Glutamatergic neuron (in vitro differentiated cells): ENCODE measurements at places on chromosomes 7 and 10. TPM values are rescaled to one million over a fixed set of nuclear protein-coding genes. Genes with fewer than 3 reads are reported as not detected.

GRCh38 chr10:22427890-22428571 is 82.7 kb downstream of the SPAG6 start:
- no peaks in the 10 kb centered on the region for H3K27me3 ChIP-seq
- H3K4me1 ChIP-seq: peaks cover 9% of the 10 kb centered on the region
- H3K27ac ChIP-seq: no peak overlapping the region
- no peak for DNase-seq
- no peak overlapping the region for H3K4me3 ChIP-seq

Gene C10orf88
- 14.0 TPM for total RNA-seq

Gene GPR37
- total RNA-seq: 6.3 TPM

DNA sequence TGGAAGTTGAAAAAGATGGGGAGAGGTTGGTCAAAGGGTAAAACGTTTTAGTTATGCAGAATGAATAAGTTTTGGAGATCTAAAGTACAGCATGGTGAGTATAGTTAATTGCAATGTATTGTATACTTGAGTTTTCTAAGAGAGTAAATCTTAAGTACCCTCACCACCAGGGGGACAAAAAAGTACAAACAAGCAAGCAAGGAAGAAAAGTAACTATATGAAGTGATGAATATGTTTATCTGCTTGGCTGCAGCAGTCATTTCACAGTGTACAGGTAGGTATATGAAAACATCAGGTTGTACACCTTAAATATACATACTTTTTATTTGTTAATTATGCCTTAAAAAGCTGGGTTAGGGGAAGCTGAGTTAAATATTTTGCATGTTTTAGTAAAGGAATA is 157.3 kb downstream of the PCLO start:
- no peaks in the 10 kb centered on the region for H3K4me1 ChIP-seq
- H3K27me3 ChIP-seq: no peaks in the 10 kb centered on the region

Gene HOXA5
- total RNA-seq: not detected

Gene OR2A42
- not detected for total RNA-seq

- no peaks in the 10 kb centered on the region for H3K36me3 ChIP-seq
- H3K27me3 ChIP-seq: no peaks in the 10 kb centered on the region
- H3K27ac ChIP-seq: no peak overlapping the region
- DNase-seq: peak; percentile 14
These were observed 222.2 kb downstream of the DNAJB6 start for GRCh38 chr7:157558875-157559595.

DNA sequence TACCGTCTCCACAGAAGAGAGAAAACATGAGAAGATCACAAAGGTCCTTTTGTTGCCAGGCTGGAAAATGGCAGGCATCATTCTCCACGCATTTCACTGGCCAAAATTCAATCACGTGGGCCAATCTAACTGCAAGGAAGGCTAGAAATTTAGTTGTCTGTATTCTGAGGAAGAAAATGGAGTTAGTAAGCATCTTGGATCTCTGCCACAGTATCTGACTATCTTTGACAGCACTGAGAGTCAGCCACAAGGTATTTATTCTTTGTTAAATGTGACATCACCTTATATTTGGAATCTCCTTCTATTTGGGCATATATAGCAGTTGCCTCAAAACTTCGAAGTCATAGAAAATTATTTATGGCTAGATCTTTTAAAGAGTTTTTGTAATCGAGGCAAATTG is 213.9 kb downstream of the NSUN6 start:
- DNase-seq: no peak
- no peak overlapping the region for H3K4me3 ChIP-seq
- H3K27ac ChIP-seq: no peak overlapping the region
- no peaks in the 10 kb centered on the region for H3K36me3 ChIP-seq
- no peaks in the 10 kb centered on the region for H3K4me1 ChIP-seq

DNA sequence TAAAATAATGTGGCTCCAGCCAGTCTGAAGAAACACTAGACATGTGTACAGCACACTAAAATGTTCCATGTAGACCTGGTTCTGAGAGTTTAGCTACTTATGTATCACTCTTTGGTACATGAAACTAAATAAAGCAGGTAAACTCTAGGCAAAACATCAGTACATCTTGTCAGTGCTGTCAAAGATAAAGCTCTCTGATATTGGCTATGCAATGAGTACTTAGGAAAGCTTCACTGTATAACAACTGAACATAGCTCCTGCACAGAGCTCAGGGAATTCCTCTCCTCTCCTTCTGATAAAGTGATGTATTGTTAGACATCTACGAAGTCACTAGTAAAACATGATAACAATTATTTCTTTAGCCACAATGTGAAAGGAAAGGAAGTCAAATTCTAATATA is 3.5 kb downstream of the LRRN3 start:
- no peak overlapping the region for H3K27ac ChIP-seq
- peak overlapping the region; percentile 12 for H3K4me3 ChIP-seq
- peaks cover 4% of the 10 kb centered on the region for H3K27me3 ChIP-seq

GRCh38 chr7:49228426-49229098 is 304.2 kb downstream of the CDC14C start:
- H3K36me3 ChIP-seq: no peaks in the 10 kb centered on the region
- no peak overlapping the region for H3K27ac ChIP-seq
- H3K4me1 ChIP-seq: no peaks in the 10 kb centered on the region
- DNase-seq: no peak
- no peaks in the 10 kb centered on the region for H3K27me3 ChIP-seq

- no peak for DNase-seq
- H3K27me3 ChIP-seq: peaks cover 6% of the 10 kb centered on the region
- no peak overlapping the region for H3K4me3 ChIP-seq
These were observed 155.7 kb downstream of the TCERG1L start for GRCh38 chr10:131155876-131156230.

Gene IL2RA
- not detected for total RNA-seq

DNA sequence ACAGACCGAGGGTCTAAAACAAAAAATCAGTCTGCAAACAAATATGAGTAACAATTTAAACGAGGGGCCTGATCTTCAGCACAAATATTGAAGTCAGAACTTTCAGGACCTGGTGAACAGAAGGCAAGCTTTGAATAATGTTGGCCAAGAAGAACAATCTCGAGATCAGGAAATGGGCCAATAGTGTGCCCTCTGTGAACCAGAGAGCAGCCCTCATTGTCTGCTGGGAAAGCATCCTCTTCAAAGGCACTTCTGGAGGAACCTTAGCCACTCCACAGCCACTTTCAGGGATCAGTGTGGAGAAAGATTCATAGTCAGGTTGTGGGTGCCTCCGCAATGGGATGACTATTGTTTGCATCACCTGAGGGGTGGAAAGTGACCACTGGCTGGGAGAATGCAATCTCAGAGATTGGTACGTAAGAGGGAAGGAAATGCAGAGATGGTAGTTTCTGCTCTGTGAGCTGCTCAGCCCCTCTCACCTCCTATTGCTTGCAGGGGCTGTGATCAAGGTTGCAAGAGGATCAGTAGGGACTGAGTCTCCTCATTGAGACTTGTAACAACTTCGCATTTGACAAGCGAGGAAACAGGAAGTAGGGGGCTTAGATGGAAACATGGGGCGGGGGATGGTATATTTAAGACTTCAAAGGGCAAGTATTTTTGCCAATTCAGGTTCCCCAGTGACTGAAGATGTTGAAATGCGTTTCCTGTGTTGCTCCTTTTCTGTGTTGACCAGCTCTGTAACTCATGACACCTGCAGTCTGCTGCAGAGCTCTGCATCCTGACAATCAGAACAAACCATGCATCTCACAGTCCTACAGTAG is 28.4 kb upstream of the IFRD1 start:
- H3K4me3 ChIP-seq: no peak overlapping the region
- H3K36me3 ChIP-seq: peaks cover 4% of the 10 kb centered on the region
- peaks cover 21% of the 10 kb centered on the region for H3K4me1 ChIP-seq
- H3K27ac ChIP-seq: peak overlapping the region; percentile 56
- DNase-seq: no peak

DNA sequence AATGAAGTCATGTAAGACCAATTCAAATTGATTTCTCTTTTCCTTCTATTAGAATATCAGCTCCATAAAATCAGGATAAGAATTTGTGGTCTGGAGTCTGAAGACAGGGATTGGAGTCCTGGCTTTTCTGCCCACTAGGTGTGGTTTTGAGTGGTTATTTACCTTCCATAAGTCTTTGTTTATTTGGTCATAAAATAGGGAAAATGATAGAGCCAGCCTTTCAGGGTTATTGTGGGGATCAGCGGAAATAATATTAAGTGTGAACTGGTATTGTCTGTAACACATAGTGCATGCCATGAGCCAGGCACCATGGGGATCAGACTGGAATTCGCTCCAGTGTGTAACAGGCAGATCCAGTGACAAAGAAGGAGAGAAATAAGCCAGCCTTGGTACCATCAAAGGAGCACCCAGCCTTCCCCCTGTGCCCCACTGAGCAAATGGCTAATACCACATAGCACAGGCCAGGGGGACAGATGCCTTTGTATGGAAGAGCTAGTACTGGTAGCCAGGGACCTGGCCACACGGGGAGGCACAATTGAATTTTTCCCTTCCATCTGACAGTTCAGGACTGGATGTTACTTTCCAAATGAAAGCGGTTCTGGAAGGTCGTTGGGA is 509.7 kb upstream of the PODXL start:
- H3K27me3 ChIP-seq: peaks cover 3% of the 10 kb centered on the region
- no peak overlapping the region for H3K27ac ChIP-seq
- H3K4me3 ChIP-seq: no peak overlapping the region
- peaks cover 31% of the 10 kb centered on the region for H3K4me1 ChIP-seq
- DNase-seq: no peak
- H3K36me3 ChIP-seq: peaks cover 5% of the 10 kb centered on the region

Gene GLCCI1
- 30.7 TPM for total RNA-seq

DNA sequence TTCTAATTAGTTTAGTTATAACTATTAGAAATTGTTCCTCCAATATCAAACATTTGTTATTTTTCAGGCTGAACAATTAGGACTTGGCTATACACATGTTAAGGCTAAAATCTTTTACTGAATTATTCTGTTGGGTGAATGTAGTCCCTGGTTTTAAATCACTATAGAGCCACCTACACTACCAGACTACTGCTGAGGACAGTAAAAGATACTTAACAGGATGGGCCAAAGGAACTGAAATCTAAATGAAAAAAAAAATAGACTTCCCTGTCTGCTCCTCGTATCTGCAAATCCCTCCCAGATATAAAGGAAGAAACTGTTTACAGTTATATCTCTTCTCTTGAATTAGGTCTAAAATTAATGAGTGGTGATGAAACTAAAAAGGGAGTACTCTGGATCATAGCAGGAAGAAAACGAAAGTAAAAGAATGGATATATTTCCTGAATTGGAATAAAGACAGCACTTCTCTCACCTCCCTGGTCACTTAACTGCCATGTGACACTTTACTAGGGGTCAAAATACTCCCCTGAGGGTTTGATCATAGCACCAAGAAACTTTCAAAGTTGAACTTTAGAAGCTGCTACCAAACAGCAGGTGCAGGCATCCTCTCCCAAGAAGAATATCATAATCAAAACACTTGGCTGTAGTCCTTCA is 12.7 kb downstream of the FBXW4 start:
- H3K27me3 ChIP-seq: no peaks in the 10 kb centered on the region
- peaks cover 10% of the 10 kb centered on the region for H3K4me1 ChIP-seq
- peak overlapping the region; percentile 33 for H3K27ac ChIP-seq
- peaks cover 1% of the 10 kb centered on the region for H3K36me3 ChIP-seq
- no peak for DNase-seq
- no peak overlapping the region for H3K4me3 ChIP-seq

GRCh38 chr10:113292086-113292485 is 260.8 kb upstream of the HABP2 start:
- H3K4me3 ChIP-seq: no peak overlapping the region
- H3K27ac ChIP-seq: no peak overlapping the region
- DNase-seq: no peak
- H3K4me1 ChIP-seq: no peaks in the 10 kb centered on the region
- no peaks in the 10 kb centered on the region for H3K36me3 ChIP-seq
- no peaks in the 10 kb centered on the region for H3K27me3 ChIP-seq

- H3K4me3 ChIP-seq: no peak overlapping the region
- H3K27me3 ChIP-seq: peaks cover 2% of the 10 kb centered on the region
- H3K36me3 ChIP-seq: no peaks in the 10 kb centered on the region
- no peak overlapping the region for H3K27ac ChIP-seq
- DNase-seq: no peak
- H3K4me1 ChIP-seq: no peaks in the 10 kb centered on the region
These were observed 201.1 kb downstream of the NSUN6 start for GRCh38 chr10:18450298-18450697.

DNA sequence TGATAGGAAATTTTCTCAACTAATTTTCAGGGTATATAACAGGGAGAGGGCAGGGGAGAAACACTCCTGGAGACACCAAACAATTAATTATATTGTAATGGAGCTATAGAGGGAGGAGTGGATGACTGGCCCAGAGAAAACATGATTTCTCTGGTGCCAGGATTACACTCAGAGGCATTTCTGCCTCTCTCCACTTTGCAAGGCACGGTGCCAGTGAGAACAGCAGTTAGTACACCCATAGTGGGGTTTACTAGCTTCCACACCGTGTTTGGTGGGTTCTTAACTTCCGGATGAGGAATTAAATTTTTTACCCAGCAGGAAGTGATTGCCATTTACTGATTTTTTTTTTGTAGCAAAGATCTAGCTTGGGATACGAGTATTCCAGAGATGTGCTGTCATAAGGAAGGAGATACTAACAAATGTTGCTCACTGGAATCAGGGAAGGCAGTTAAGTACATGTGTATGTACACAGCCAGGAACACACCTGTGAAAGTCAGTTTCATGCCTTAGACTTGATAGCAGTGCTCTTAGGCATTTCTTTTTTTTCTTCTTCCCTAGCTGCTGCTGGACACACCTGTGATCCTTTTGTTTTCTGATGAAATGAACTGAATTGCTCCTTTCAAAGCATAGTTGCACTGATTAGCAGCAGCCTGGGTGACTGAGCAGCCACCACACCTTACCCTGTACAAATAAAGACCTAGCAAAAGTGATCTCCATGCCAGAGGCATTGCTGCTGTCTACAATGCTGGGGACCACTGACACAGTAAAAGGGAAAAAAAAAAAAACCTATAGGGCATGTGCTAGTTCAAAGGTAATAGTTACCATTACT is 58.1 kb downstream of the POLL start:
- H3K27me3 ChIP-seq: no peaks in the 10 kb centered on the region
- no peak overlapping the region for H3K27ac ChIP-seq
- no peaks in the 10 kb centered on the region for H3K36me3 ChIP-seq
- H3K4me1 ChIP-seq: no peaks in the 10 kb centered on the region

- no peak for DNase-seq
- no peaks in the 10 kb centered on the region for H3K27me3 ChIP-seq
- peaks cover 13% of the 10 kb centered on the region for H3K36me3 ChIP-seq
These were observed 28.8 kb downstream of the MIOS start for GRCh38 chr7:7595451-7595850.

- no peak for DNase-seq
- H3K4me1 ChIP-seq: no peaks in the 10 kb centered on the region
- no peak overlapping the region for H3K4me3 ChIP-seq
- no peak overlapping the region for H3K27ac ChIP-seq
These were observed 16.5 kb upstream of the ARL4A start for GRCh38 chr7:12670743-12671520.

Gene SEMA3E
- 0.96 TPM for total RNA-seq

DNA sequence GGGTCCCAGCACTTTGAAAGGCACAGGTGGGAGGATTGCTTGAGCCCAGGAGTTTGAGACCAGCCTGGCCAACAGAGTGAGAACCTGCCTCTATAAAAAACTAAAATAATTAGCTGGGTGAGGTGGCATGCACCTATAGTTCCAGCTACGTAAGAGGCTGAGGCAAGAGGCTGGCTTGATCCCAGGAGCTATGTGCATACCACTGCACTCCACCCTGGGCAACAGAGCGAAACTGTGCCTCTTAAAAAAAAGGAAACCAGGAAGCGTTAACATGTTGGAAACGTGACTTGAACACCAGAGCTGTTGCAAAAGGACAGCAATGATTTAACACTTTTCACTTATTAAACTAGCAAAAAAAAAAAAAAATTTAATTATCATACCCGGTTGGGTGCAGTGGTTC is 12.6 kb downstream of the BAZ1B start:
- peaks cover 5% of the 10 kb centered on the region for H3K4me1 ChIP-seq
- peaks cover 3% of the 10 kb centered on the region for H3K27me3 ChIP-seq
- peaks cover 6% of the 10 kb centered on the region for H3K36me3 ChIP-seq
- H3K27ac ChIP-seq: no peak overlapping the region
- no peak for DNase-seq
- H3K4me3 ChIP-seq: no peak overlapping the region
